ENCODE measurements at places on chromosomes 1 and 21. TPM values are rescaled to one million over a fixed set of nuclear protein-coding genes. Genes with fewer than 3 reads are reported as not detected.
A peak's percentile ranks its signal among the peaks of the same experiment; 100 is the strongest.

DNA sequence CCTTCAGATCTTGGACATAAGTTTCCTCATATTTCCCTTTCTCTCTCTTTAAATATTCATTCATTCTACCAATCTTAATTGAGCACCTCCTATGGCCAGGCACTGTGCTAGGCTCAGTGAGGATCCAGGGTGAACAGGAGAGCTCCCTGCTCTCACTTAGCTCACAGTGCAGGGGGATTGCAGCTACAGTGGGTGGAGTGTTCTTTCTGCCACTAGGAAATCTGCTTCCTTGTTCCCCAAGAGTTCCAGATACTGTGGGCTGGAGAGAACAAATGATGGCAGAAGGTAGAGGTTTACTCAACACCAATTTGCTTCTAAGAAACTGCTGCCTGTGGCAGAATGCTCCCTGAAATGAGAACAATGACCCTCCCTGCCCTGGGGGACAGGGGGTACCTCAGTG is 5.1 kb upstream of the FABP3 start:
- no peak for DNase-seq

- no peak for DNase-seq
Measured at GRCh38 chr1:159918352-159919200, 6.7 kb downstream of the TAGLN2 start.

- DNase-seq: peak; percentile 22
Measured at GRCh38 chr1:6208723-6209660, 3.1 kb downstream of the RNF207 start.

- DNase-seq: no peak
Measured at GRCh38 chr1:147334292-147334691, 91.8 kb downstream of the CHD1L start.

Gene SPSB1
- 7.7 TPM for total RNA-seq

Gene ADGRB2
- total RNA-seq: 1.4 TPM

DNA sequence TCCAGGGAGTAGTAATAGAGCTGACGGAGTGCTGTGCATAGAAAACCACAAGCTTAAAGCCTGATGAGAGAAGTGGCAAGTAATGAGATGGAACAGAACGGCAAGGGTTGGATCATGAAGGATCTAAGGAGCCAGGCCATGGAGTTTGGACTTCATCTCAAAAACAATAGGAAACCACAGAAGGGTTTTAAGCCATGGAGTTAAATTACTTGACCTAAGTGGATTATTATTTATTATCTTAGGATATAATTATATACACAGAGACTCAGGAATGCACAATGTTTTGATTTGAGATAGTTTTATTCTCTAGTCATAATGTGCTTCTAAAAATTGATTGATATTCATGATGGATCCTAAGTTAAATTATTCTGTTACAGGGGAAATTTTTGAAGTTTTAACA is 242.4 kb downstream of the PLPP3 start:
- no peak for DNase-seq

GRCh38 chr1:60090655-60091054 is 17.1 kb upstream of the C1orf87 start:
- DNase-seq: no peak

GRCh38 chr1:197620714-197621163 is 154.5 kb downstream of the DENND1B start:
- no peak for DNase-seq

Gene MCOLN3
- 3.2 TPM for total RNA-seq

- DNase-seq: no peak
Measured at GRCh38 chr21:27511233-27511632, 544.3 kb upstream of the ADAMTS5 start.

DNA sequence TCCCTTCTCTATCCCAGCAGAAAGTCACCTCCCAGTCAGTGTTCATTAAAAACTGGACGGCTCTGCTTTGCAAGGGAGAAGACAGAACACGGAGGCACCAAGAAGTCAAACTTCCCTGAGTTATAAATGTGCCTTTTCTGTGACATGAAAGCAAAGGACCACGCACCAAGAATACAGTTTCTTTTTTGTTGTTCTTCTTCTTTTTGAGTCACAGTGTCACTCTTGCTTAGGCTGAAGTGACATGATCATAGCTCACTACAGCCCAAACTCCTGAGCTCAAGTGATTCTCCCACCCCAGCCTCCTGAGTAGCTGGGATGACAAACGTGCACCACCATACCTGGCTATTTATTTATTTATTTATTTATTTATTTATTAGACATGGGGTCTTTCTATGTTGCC is 22.7 kb downstream of the GLUL start:
- DNase-seq: no peak

Gene CD84
- 66.2 TPM for total RNA-seq

Gene RSPO1
- not detected for total RNA-seq

DNA sequence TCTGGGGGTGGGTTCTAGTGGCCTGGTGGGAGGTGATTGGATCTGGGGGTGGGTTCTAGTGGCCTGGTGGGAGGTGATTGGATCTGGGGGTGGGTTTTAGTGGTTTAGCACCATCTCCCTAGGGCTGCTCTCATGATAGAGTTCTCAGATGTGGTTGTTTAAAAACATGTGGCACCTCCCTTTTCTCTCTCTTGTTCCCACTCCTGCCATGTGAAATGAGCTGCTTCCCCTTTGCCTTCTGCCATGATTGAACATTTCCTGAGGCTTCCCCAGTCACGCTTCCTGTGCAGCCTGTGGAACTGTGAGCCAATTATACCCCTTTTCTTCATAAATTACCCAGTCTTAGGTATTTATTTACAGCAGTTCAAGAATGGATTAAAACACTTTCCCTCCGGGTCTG is 327.3 kb upstream of the AJAP1 start:
- no peak for DNase-seq

DNA sequence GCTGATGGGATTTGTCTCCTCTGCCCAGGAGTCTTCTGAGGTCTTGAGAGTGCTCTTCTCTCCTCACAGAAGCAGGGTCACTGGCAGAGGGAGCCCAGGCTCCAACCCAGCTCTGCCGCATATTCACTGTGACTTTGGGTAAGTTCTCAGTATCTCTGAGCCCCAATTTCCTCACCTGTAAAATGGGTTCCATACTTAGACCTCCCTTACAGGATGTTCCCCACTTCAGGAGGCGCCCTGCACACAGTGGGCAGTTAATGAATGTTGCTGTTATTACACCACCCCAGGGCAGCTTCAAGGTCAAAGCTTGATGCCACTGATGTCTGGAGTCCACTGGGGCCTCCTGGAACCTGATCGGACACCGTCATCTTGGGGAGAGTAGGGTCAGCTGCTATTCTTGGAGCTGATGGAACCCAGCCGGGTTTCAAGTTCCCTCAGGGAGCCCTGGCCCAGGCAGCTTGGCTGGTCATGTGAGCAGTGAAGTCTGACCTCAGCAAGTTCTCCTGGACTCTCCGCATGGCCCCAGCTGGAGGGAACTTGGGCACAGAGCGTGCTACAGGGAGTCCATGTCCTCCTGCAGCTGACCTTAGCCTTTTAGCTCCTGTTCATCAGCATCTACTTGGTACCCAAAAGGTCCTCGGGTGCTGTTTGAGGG is 21.8 kb downstream of the COA7 start:
- no peak for DNase-seq

DNA sequence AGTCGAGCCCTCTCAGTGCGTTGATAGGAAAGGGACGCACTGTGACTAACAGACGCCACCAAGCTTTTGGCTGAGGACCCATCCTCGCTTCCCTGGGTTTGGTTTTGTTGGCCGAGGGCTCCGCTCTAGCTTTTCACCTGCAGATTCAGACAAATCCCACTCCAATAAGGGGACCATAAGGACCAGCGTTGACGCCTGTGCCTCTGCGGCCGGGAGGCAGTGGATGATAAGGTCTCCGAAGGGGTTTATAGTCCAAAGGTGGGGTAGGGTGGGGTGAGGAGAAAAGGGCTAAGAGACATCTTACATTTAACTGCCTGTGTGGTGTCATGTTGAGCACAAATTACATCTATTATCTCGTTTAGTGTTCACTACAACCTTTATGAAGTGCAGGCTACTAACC is 760 bp downstream of the PEX14 start:
- DNase-seq: no peak

Gene VHLL
- not detected for total RNA-seq

Gene RNU1-2
- 3,182 TPM for total RNA-seq

DNA sequence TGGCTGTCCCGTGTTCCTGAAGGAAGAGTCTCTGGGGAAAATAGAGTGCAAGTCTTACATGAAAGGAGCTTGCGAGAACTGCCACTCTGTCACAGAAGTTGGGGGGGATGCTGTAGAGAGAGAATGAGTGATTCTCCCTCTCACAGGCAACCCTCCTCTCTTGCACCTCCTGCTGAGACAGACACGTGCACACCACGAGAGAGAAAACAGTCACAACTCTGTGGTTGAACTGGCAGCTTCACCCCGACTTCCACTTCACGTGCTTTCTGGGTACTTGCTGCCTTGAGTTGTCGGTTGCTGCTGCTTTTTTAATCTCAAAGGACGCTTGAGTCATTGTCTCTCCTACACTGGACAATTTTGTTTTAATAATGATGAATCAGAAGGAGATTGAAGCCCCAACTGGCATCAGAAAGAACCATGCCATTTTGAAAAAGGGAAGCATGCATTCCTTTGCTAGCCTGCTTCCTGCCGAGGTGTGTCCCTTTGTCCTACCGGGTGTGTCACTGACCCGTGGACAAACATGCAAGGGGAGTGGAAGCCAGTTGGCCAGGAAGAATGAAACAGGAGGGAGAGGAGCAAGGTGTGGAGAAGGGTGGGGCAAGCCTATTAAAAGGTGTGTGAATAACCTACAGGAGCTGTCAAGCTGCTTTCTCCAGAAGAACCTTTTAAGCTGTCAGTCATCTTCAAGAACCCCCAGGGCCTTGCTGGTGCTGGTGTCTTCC is 164.2 kb downstream of the CACNA1E start:
- no peak for DNase-seq

GRCh38 chr1:89670163-89670562 is 37.2 kb downstream of the LRRC8C start:
- DNase-seq: no peak

Gene LAMB3
- total RNA-seq: 0.37 TPM

DNA sequence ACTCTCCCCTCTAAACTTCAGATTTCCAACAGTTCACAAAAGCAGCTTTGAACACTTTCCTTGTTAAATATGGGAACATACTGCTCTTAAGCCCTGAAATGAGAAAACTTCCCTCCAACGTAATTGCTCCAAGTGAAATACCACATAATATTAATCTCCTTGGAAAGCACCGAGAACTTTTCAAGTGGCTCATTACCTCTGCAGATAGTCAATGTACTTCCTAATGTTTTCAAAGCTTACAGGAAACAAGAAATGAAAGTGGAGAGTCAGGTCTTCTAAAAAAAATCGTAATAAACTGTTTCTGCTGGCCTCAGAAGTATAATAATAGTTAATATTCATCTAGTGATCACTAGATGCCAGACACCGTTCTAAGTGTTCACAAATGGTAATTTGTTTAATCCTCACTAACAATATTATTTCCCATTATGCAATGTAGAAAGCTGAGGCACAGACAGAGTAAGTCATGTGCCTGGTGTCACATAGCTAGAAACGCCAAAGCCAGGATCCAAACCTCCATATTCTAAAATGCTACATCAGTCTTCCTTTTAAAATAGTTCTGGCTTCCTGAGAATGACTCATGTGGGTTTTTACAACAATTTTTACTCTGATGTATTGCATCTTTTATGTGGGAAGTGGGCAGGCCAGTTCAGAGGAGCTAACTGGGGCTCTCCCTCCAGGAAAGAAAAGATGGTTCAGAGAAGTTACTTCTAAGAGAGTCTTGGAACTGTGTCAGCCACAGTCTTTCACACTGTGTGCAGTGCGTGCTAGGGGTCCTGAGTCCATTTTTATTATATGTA is 177.2 kb downstream of the PLPPR4 start:
- DNase-seq: no peak
